ENCODE measurements at places on chromosomes 7 and 10.
A peak's percentile ranks its signal among the peaks of the same experiment; 100 is the strongest.

GRCh38 chr10:89808842-89809241 is 107.5 kb downstream of the KIF20B start:
- no peak for DNase-seq

GRCh38 chr7:127838816-127839415 is 186.9 kb downstream of the SND1 start:
- no peak for DNase-seq

GRCh38 chr10:82768040-82768439 is 893.0 kb downstream of the NRG3 start:
- no peak for DNase-seq

GRCh38 chr7:81457852-81458522 is 311.9 kb downstream of the HGF start:
- DNase-seq = no peak

- no peak for DNase-seq
These were observed 110.6 kb downstream of the ACTR3B start for GRCh38 chr7:152870106-152870693.

DNA sequence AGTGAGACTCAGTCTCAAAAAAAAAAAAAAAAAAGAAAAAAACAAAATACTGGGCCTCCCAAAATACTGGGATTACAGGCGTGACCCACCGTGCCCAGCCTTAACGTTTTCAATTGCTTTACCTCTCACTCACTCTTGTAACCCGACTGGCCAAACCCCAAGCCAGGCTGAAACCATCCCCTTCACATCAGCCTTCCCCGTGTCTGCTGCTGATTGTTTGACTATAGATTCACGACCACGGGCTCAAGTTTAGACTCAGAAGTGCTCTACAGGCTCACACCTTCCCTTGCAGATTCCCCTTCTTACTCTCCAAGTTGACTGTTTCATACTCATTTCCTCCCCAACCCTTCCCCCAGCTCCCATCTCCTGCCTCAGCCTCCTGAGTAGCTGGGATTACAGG is 22.3 kb downstream of the TYW1 start:
- no peak for DNase-seq

- DNase-seq = no peak
These were observed 548.0 kb upstream of the SEMA3D start for GRCh38 chr7:85734823-85735222.

- DNase-seq = no peak
These were observed 31.9 kb upstream of the INSYN2A start for GRCh38 chr10:127228195-127228787.

GRCh38 chr10:35300063-35300699 is 36.1 kb upstream of the CCNY start:
- DNase-seq = no peak

GRCh38 chr10:31099094-31099493 is 67.4 kb upstream of the ZNF438 start:
- DNase-seq = no peak

GRCh38 chr7:26658389-26659084 is 205.9 kb downstream of the SKAP2 start:
- no peak for DNase-seq

DNA sequence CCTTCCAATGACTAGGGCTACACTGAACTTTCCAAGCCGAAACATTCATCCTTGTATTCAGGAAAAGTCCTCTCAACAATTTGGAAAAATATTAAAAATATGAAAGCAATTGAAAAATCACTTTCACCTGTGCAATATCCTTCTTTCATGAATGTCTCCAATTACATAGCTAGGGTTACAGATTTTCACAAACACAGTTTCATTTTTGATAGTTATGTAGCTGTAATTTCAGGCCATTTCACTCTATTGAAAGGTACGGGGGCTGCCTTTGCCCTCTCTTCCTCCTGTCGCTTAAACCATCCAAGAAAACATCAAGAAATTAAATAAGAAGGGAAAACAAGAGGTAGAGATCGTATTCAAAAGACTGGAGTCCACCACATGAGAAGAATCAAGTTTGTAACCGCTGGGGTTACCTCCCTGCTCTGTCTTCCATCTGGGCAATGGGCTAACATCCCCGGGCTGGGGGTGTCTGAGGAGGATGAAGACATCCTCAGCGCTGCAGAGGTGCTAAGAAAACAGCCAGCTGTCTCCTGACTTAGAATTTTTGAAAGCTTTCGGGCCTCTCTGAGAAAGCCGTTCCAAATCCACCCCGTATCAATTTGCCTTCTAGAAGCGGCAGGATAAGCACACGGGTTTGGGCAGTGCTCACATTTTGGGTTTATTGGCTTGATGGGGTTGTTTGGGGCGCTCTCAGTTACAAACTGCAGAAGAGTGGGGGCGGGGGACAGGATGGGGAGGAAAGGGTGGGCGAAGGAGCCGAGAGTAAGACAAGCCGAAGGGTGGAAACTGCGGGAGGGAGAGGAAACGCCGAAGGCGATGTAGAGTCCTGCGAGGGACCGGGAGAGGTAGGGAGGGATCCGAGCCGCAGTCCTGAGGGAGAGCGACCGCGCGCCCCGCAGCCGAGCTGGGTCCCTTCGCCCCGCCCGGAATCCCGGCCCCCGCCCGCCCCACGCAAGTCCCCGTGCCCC is 24.3 kb upstream of the VAX1 start:
- DNase-seq = no peak

DNA sequence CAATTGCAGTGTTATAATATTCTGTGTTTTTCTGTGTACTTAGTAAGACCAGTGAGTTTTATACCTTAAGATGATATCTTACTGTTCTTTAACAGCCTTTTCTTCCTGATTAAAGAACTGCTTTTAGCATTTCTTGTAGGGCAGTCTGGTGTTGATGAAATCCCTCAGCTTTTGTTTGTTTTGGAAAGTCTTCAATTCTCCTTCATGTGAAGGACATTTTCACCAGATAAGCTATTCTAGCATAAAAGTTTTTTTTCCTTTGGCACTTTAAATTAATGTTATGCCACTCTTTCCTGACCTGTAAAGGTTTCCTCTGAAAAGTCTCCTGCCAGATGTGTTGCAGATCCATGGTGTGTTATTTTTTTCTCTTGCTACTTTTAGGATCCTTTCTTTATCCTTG is 1059.8 kb downstream of the LRMDA start:
- DNase-seq = no peak

DNA sequence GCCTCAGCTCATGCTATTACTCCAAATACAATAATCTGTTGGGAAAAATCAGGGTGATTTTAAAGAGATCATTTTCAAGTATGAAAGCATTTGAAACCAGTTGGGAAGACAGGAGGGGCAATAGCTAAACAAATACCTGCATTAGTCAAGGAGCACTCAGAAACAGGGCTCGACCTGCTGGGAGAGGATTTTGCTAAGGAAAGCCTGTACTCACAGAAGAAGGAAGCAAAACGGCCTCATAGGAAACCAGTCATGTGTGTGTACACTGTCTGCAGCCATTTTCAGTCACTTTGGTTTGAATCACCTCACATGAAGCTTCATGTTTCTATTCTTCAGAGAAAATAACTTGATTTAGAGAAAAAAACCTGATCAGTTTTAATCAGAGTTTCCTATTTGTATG is 38.6 kb downstream of the FZD1 start:
- peak; percentile 11 for DNase-seq

- DNase-seq = peak; percentile 87
These were observed 157.2 kb upstream of the ZNF92 start for GRCh38 chr7:65216469-65216868.

DNA sequence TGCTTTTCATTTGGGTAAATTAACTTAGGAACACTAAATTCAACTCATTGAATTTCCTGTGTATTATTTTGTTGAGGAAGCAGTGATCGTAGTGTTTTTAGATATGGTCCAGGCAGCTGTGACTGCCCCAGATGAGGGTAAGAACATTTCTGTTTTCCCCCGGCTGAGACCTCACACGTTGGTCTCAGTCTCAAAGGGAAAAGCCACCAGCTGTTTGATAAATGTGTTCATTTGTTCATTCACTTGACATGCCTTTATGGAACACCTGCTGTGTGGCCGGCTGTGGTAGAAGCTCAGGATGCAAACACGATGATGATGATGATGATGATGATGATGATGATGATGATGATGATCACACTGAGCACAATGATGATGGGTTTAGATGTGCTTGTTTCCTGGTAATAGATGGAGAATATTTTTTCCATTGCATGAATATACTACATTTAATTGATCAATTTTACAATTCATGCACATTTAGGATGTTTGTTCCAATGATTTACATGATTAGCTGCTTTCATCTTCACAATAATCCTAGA is 125.6 kb upstream of the ZNF32 start:
- no peak for DNase-seq

DNA sequence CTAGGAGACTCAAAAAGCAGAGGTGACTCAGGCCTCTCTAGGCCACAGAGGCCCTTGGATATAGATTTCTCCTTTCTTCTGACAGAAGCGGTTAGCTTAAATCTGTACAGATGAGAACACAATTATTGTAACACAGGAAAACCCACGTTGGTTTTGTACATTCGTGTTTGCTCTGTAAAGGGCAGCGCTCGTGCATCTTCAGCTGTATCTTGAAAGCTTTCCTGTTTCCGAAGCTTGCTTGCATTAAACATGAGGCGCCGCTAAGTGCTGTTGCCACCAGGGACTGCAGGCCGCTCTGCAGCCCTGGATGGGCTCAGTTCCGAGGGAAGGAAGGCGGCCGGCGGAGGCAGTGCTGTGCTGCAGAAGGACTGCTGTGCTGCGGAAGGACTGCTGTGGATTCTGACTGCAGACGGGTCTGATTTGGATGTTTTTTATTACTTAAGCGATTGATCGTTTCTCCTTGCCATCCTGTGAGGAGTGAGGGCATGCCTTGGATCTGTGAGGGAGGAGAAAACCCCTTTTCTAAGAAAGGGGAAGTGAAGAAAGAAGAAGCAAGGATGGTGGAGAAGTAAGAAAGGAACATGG is 53.3 kb downstream of the FHIP2A start:
- no peak for DNase-seq

DNA sequence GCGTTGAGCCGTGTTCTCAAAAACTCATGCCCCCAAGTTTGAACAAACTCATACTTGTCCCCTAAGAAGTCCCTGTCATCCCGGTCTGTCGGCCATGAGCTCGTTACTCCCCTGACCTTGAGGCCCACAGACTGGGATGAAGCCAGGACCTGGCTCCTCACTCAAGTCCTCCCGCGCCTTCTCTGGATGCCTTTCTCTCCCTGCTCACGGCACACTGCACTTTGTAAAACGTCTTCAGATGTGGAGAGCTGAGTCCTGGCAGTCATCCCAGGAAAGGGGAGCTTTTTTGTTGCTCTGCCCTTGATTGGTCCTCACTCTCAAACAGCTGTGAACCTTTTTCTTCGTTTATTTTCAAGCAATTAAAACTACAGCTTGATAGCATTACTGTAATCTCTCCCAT is 110.8 kb downstream of the JAZF1 start:
- DNase-seq = peak; percentile 31

GRCh38 chr10:88858491-88858890 is 6.8 kb upstream of the ANKRD22 start:
- no peak for DNase-seq

DNA sequence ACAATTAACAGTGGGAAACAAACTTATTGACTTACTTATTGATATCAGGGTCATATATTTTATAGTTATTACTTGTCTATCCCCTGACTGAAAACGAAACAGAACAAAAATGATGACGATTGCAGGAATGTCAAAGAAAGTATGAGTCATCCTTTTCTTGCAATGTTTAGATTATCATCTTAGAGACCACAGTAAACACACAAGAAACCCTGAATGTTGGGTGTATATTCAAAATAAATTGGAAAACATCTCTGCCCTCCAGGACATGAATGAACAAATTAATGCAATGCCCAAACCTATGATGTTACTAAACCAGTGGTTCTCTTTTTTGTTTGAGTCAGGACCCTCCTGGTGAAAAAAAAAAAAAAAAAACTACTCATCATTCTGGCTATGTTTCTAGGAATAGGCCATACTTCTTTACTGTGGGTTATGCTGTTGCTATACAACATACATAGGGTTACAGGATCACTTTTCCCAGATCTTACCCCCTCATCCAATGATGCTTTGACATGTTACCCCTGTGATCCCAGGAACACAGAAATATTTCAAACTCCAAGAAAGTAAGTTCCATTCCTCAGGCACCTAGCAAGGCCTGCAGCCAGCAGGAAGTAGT is 623.4 kb upstream of the IGFBP3 start:
- no peak for DNase-seq

DNA sequence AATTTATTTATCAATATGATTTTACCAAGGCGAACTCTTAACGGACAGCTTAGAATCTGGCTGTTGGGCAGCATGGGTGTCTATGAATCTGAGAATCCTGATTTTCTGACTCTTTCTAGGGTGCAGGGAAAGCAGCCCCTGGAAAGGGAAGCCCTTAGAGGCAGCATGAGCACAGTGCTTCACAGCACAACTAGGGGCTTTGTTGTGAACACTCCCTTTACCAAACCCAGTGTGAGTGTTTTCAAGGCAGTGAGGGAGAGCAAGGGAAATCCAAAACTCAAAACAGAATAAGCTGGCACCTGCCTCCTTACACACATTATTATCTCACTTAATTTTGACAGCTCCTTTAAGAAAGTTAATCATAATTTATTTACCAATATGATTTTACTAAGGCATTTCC is 116.3 kb upstream of the CSTF2T start:
- no peak for DNase-seq

- DNase-seq = no peak
These were observed 155.0 kb upstream of the CTTNBP2 start for GRCh38 chr7:118028226-118028625.

DNA sequence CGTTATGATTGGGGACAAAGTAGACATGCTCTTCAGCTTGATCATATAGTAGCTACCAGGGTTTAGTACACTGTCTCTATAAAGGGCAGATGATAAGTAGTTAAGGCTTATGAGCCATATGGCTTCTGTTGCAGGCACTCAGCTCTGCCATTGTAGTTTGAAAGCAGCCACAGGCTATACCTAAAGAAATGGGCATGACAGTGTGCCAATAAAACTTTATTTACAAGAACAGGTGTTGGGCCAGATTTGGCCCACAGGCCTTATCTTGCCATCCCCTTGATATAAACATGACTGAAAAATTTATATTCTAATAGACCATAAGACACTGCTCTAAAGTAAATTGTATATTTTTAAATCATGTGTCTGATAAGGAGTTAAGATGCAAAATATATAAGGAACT is 36.6 kb downstream of the GRK5 start:
- DNase-seq = no peak

- no peak for DNase-seq
These were observed 191.7 kb downstream of the TFEC start for GRCh38 chr7:115838829-115839228.

GRCh38 chr7:150903606-150904005 is 51.3 kb downstream of the AOC1 start:
- DNase-seq = peak; percentile 92

GRCh38 chr10:80552151-80552646 is 14.5 kb downstream of the SH2D4B start:
- DNase-seq = no peak

GRCh38 chr10:30396293-30396692 is 37.7 kb upstream of the MAP3K8 start:
- no peak for DNase-seq

DNA sequence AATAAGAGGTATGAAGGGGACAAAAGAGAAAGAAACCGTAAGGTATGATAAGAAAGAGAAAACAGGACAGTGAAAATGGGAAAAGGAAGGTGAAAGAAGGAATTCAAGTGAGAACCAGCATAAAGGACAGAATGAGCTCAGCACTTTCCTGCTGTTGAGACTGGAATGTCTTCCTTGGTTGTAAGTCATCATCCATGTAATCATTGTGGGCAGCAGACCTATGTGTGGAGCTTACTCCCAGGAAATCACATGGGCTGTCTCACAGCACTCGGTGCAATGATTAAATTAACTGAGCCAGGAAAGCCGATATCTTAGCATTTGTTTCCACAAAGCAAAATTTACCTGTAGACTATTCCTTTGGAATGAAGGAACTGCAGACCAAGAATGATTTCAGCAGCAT is 118.1 kb downstream of the PRKCQ start:
- no peak for DNase-seq
